ENCODE measurements at places on chromosomes 1 and 21. TPM values are rescaled to one million over a fixed set of nuclear protein-coding genes. Genes with fewer than 3 reads are reported as not detected.

PRDM16 gene
- total RNA-seq, result 0.29 TPM

B3GALT2 gene
- total RNA-seq, result 0.45 TPM

OR2T10 gene
- not detected for total RNA-seq

SLC22A15 gene
- total RNA-seq, result 5.8 TPM

LSM10 gene
- 261 TPM for total RNA-seq

KCNH1 gene
- total RNA-seq, result 6.8 TPM

TCHH gene
- not detected for total RNA-seq

LORICRIN gene
- total RNA-seq, result not detected

HOOK1 gene
- total RNA-seq, result 1.8 TPM

AIRE gene
- not detected for total RNA-seq

PYHIN1 gene
- 3.1 TPM for total RNA-seq

LEFTY1 gene
- 0.55 TPM for total RNA-seq

GPR61 gene
- total RNA-seq, result not detected

KRTAP21-3 gene
- not detected for total RNA-seq

GON4L gene
- 68.7 TPM for total RNA-seq

IFNAR1 gene
- total RNA-seq, result 7.6 TPM

GNAT2 gene
- total RNA-seq, result not detected

WNT2B gene
- 2.3 TPM for total RNA-seq

AIM2 gene
- not detected for total RNA-seq

SPRR1A gene
- not detected for total RNA-seq

ACTL8 gene
- not detected for total RNA-seq

KRTAP19-1 gene
- not detected for total RNA-seq
